Right hindlimb (tissue), 1 donor: ENCODE measurements at places on chromosomes 6 and 20.

DNA sequence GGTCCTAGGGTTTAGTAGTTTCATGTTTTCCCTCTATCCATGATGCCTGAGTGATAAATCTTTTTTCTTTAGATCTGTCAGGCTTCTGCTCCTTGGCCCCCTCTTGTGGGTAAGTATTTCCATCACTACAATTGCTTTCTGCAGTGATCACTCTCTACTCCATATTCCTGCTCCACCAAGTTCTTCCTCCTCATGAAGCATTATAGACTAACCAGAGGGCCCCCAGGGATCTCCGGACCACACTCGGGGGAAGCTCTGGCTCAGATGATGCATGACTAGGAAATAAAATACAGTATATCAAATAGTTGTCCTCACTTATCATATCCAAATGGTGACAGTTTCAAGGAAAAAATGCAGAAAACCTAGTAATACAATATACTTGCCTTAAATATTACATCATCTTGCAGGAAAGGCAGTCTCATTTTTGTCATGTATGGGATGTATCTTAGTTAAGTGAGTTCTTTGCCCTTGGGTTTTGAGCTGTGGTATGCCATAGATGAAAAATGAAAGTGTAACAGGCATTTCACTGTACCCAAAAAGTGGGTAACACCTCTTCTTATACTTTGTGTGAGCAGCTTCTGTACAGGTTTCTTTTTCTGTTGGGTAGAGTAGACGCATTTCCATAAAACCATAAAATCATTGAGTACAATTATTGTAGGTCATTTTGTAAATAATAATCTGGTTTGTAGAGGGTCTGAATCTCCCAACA, 200.9 kb upstream of the EYA4 start:
- no peak for DNase-seq

- DNase-seq, result no peak
Measured at GRCh38 chr6:166009385-166010031, 158.1 kb downstream of the TBXT start.

DNA sequence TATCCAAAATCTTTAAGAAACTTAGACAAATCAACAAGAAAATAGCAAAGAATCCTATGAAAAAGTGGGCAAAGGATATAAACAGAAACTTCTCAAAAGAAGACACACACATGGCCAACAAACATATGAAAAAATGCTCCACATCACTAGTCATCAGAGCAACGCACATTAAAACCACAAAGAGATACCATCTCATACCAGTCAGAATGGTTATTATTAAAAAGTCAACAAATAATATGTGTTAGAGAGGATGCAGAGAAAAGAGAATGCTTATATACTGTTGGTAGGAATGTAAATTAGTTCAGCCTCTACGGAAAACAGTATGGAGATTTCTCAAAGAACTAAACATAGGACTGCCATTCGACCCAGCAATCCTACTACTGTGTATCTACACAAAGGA, 212.0 kb upstream of the DTNBP1 start:
- DNase-seq, result no peak

- DNase-seq, result no peak
Measured at GRCh38 chr6:166877906-166878305, 78.4 kb downstream of the RNASET2 start.

DNA sequence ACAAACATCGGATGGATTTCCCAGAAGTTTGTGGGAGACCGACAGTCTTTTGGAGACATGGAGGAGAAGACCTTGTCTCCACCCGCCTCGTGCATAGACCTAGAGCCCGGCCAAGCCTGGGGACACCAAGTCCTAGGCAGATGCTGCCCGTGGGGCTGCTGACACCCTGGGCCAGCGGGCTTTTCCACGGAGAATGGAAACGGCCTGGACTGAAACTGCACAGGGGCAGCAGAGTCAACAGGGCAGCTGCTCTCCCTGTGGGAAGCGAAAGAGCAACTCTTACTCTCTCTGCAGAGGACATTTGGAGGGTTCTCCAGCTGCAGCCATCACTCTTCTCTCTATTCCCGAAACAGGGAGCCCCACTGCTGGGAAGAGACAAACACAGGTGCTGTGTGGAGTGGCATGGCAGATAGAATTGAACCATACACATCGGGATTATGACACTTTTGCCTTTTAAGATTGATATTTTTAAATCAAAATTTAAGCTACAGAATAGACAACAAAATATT, 401.2 kb downstream of the THBS2 start:
- DNase-seq, result no peak

GRCh38 chr6:69796642-69797390, at the start of gene LMBRD1:
LMBRD1 (minus strand) TSS chr6:69797010; CDS start chr6:69796881, 129 bp downstream.
- peak; percentile 96 for DNase-seq

GRCh38 chr6:53746442-53747103, 48.2 kb upstream of the LRRC1 start:
- DNase-seq, result no peak

DNA sequence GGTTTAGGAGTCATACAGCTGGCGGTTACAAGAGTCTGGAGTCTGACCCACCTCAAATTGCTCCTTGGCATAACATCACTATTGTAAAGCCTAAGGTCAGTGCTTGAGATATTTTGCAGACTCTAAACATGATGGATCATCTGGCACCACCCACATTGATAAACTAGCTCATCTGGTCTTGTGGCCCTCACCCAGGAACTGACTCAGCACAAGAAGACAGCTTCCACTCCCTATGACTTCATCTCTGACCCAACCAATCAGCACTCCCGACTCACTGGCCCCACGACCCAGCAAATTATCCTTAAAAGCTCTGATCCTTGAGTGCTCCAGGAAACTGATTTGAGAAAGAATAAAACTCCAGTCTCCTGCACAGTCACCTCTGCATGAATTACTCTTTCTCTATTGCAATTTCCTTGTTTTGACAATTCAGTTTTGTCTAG, 115.9 kb downstream of the CD24 start:
- DNase-seq, result no peak

DNA sequence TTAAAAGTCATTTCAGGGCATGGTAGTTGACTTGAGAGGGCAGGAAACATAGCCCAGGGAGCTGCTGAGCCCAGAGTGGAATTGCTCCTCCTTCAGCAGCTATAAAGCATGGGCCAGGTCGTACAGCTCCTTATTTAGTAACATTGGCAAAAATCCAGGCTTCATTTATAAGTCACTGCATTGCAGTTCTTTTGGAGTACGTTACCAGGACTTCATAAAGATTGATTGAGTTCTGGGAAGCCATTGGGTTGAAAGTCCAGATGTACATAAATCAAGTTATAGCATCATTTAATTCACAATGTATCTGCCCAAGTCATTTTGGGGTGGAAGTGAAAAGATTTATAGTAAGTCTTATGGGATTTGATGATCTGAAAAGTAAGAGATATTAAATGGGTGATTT, 53.0 kb upstream of the ANKEF1 start:
- DNase-seq, result no peak

DNA sequence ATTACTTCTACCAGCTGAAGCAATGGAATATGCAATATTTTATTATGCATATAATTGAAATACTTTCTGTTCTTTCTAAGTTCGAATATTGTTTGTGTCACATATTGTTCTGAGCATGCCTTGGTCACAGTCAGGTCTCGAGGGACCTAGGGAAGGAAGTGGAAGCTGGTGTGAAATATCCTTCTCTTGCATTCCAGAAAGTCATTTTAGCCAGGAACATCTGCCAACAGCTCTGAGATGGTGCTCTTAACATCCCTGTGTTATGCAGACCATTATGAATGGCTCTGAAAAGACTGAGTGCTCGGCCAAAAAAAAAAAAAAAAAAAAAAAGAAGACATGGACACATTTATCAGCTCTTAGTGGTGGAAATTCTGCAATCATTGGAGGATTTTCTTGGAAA, 132.7 kb upstream of the JAG1 start:
- no peak for DNase-seq

DNA sequence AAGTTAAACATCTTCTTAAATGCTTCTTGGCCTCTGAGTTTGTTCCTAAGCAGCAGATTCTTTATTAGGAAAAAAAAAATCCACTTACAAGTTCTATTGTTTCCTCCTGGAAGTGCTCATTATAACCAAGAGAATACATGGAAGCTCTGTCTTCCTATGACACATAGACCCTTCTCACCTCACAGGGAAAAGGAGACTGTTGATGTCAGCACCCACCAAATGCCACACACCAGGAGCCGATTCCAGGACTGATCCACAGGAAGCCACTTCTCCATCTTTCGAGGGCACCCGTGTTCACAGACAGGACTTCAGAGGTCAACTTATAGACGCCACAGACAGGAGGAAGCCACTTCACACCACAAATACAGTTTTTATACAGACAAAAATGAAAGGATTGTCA, 13.4 kb upstream of the BNIP5 start:
- no peak for DNase-seq

GRCh38 chr6:42254505-42254904, 36.8 kb upstream of the MRPS10 start:
- no peak for DNase-seq

GRCh38 chr6:81865712-81866111, 113.2 kb upstream of the TENT5A start:
- no peak for DNase-seq
